ENCODE measurements at places on chromosomes 3 and 15.

DNA sequence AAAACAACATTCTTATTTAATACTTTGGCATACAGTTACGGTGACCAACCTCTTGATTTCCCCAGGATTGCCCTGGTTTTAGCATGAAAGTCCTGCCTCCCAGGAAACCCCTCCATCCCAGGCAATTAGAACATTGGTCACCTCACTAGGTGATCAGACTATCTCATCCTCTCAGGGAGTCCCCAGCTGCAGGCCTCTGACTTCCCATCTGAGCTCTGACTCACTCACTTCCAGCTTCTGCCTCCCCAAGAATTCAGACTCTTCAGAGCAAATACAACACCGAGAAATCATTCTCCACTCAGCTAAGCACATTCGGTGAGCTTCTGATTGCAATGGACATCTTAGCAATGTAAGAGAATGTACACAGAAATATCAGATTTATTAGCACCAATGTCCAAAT, 92.4 kb upstream of the HES1 start:
- peak; percentile 80 for DNase-seq

GRCh38 chr3:185717121-185717520, 107.7 kb downstream of the IGF2BP2 start:
- DNase-seq: peak; percentile 92

DNA sequence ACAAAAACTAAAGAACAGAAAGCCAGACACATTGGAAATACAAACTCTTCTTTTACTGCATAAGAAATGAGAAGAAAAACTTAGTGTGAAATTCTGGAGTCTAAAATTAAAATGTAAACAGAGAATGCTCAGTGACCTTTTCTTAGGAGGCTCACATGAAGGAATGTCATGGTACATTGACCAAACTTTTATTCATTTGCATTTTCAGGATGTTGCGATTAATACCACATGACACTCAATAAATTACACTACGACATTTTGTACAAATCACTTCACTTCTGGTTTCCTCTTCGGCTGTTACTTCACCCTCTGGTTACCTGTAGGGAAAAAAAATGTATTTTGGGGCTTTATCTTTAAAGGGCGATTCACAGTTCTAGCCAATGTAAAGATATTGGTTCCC, 56.4 kb upstream of the ACTC1 start:
- DNase-seq: no peak

GRCh38 chr15:63088533-63089245, 33.0 kb upstream of the LACTB start:
- DNase-seq: no peak

DNA sequence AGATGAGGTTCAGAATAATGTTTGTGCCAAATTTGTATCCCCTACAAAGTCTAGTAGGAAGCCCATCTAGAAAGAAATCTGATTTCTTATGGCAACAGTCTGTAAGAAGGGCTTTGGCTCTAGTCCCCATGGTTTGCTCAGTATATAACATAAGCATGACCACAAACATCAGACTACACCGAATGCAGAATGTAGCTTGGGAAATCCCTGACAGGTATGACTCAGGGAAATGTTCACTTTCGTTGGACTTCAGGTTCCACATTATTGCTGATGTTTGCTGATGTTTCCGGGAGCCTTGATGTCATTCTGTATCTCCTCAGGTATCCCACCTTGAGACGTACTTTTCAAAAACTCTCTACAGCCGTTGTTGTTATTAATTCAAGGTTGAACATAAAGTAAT, 304.4 kb upstream of the TGFBR2 start:
- no peak for DNase-seq

DNA sequence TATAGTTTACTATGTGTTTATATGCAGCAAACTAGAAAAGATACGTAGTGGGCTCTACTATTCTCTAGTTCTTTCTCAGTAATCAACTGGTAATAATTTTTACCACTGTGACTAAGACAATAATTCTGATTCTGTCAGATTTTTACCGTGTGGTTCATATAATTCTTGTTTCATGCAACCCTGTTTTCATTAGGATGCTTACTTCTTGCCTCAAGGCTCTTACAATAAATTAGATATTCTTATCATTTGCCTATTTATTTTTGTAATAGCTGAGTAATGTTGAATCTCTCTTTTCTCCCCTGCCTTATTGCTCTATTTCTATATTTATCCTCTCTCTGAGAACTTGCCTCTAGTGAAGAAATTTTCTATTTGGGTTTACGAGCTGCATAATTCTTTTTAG, 524.7 kb downstream of the NAALADL2 start:
- peak; percentile 51 for DNase-seq

- no peak for DNase-seq
These were observed 37.9 kb downstream of the RAB6B start for GRCh38 chr3:133857767-133858166.

DNA sequence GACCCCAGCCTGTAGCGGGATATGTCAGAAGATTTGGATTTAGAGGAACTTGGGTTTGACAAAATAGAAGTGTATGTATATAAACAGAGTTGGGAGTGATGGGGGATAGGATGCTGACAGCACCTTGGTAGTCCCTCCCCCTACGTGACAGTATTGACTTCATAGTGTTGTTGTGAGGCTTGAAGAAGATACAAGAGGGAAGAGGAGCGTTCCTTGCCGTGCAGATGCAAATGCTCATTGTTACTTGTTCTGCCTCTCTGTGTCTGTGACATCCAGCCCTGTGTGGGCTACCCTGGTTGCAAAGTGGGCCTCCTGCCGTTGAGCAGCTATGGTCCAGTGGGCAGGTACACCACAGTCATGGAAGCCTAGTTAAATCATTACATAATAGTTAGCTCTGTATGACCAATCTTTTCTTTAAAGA, 45.0 kb downstream of the SMAD3 start:
- DNase-seq: no peak

- peak; percentile 56 for DNase-seq
These were observed 51.4 kb downstream of the NCEH1 start for GRCh38 chr3:172659246-172660002.

GRCh38 chr3:9117220-9117619, 132.2 kb downstream of the SRGAP3 start:
- no peak for DNase-seq

DNA sequence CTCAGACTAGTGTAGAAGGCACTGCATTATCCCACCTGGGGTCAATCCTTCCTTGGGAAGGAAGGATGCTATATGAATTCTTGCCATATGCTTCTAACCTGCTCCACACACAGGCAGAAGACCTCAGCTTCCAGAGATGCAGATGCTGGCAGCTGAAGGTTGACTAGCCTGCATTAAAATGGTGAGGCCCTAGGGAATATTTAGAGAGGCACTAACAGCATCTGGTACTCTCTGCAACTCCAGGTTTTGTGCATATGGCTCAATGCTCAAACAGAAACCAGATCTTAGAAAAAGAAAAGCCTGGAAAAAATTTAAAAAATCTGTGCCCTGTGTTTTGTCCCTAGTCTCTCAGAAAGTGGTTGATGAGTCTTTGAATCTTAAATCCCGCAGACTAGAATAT, 56.0 kb upstream of the MYRIP start:
- DNase-seq: no peak

Data from GM23248 (cell line).